Astrocyte of the spinal cord (primary cell): ENCODE measurements at places on chromosomes 12 and 14.

GRCh38 chr14:56412468-56413434 is 166.8 kb upstream of the TMEM260 start:
- no peak for DNase-seq

DNA sequence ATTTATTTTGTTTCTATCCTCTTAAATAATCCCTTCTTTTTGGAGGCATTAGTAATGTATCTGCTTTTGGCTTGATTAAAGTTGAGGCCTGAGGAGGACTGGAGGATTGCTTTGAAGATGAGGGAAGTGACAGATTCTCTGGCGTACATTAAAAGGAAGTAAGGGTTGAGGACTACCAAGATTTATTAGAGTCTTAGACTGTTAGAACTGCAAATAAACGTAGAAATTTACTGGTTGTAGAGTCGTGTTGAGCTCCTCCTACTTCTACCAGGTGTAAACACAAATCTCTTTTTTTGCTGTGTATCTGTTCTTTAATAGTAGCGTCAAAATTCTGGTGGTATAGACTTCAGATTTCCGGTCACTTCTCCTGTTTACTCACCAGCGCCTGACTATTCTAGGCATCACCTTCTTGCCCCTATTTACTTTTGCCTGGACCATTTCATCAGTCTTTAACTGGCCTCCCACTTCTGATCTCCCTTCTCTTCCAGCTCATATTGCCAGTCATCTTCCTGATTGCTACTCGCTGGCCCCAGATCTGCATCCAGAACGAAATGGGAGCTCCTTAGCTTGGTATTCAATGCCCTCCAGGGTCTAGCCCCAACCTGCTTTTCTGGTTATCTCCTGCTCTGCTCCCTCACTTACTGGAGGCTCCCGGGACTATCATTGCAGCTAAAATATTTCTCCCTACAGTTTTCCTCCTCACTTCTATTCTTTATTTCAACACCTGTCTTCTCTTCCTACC is 8.4 kb upstream of the EID3 start:
- no peak for DNase-seq

GRCh38 chr12:114976959-114977358 is 293.0 kb upstream of the TBX3 start:
- DNase-seq = peak; percentile 51

DNA sequence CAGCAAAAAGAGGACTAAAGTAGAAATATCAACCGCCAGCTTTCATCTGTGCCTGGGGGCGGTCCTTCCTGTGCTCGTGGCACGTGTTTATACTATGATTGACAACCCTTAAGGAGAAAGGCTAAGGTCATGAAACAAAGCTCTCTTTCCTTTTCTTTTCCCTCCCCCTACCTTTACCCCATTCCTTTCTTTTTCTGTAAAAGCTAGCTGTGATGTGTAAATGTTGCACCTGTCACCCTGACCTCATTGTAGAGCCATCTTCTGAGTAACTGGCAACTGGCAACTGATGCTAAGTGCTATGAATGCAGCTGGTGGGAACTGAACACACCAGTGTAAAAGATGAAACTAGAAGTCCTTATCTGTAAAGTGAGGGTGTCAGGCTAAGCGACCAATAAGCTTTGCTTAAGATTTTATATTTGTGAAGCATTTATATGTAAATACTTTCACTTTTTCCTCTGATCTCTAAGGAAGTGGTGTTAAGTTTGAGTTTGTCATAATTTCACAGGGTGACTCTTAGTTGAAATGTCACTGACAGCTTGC is 102.8 kb upstream of the BCAT1 start:
- DNase-seq = no peak

- DNase-seq = no peak
These were observed 1897.6 kb upstream of the FLRT2 start for GRCh38 chr14:83632375-83632774.

- DNase-seq = no peak
These were observed 95.9 kb downstream of the SETD3 start for GRCh38 chr14:99384450-99385417.

DNA sequence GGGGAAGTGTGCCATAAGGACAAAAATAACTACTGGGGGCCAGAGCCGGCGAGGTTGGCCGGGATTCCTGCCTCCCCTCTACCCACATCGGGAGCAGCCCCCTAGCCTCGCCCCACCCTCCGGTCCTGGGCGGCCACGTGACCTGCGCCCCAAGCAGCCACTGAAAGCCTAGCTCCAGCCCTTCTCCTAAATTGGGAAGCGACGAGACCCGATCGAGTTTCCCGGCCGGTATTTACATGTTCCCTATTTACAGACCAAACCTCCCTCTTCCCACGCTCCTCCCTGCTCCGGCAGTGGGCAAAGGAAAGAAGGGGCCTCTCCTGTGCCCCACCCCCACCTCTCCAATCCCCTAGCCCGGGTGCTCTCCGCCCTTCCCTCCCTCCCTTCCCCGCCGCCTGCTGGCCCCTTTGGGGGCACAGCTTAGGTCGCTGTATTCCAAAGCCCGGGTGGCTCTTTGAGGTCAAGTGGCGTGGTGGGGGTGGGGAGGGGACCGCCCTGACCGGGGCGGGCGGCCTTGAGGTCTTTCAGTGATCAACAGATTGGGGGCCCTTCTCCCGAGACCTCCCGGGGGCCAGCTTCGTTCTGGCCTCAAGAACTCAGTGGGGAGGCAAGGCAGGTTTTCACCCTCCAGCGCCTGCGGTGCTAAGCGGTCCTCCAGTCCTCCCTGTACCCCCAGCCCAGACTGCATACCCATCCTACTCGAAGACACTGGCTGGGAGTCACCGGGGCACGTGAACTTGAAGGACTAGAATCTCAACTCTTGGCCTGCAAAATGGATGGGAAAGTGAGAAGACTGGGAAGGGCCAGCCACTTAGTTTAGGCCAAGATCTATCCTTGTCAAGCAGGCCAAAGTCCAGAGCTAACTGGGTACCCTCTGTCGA is 6.3 kb upstream of the CTDSP2 start:
- DNase-seq = no peak

- no peak for DNase-seq
These were observed 30.2 kb upstream of the EAPP start for GRCh38 chr14:34569750-34570149.

DNA sequence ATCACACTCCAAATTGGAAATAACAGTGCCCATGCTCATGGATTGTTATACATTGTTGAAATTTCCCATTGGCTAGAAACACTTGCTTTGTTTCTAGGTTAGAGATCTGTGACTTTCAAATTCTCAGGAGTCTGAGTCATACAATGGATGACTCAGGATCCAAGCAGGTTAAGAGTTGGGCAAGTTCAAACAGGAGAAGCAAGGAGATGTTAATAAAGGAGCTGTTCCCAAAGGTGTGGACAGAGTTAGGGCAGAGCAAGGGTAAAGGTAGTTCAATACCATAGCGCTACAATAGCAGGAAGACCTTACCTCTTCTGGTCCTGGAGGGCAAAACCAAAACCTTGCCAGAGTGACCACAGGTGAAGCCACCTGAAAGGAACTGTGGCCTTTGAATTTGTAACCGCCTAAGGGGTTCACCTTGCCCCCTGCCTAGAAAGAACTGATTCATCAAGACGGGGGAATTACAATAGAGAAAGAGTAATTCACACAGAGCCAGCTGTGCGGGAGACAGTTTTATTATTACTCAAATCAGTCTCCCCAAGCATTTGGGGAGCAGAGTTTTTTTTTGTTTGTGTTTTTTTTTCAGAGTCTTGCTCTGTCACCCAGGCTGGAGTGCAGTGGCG is 4.2 kb upstream of the AMN1 start:
- peak; percentile 89 for DNase-seq

GRCh38 chr12:123109319-123109772 is 41.5 kb downstream of the PITPNM2 start:
- DNase-seq = peak; percentile 58

GRCh38 chr12:754473-754820 is 2.1 kb downstream of the WNK1 start:
- DNase-seq = peak; percentile 31
